ENCODE measurements at places on chromosomes 7 and 10.

DNA sequence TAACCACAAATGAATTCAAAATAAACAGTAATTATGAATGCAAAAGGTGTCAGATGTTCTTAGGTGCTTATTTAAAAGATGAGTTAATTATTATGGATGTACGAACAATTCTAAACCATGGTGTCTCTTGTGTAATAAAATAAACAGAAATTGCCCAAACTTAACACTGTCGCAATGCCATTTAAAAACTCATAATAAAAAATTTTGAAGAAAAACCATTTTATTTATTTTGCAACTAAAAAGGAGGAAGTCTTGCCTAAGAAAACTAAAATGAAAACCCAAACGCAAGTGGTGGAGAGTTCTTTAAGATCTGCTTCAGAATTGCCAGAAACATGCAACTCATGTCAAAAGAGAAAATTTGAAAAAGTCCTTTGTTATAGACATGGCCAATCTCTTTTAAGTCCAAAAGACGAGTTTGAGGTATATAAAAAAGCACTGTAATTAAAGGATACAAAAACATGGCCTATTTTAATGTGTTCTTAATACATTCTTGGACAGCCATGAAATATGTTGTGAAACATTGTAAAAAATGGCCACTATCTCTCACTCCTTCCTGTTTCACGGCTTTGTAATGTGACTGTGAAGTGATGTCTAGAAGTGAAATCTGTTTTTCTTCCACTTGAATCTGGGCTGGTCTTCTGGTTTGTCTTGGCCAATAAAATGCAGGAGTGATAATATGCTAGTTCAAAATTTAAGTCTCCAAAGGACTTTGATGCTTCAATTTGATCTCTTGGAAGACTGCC is 322.9 kb downstream of the PRPF18 start:
- no peak for DNase-seq

- DNase-seq: peak; percentile 8
Observed at GRCh38 chr7:44767912-44768627, 19.4 kb downstream of the ZMIZ2 start.

GRCh38 chr7:151012031-151012692 is 12.1 kb downstream of the ATG9B start:
- no peak for DNase-seq

- DNase-seq: no peak
Observed at GRCh38 chr10:124710266-124710881, 33.8 kb downstream of the FAM53B start.

DNA sequence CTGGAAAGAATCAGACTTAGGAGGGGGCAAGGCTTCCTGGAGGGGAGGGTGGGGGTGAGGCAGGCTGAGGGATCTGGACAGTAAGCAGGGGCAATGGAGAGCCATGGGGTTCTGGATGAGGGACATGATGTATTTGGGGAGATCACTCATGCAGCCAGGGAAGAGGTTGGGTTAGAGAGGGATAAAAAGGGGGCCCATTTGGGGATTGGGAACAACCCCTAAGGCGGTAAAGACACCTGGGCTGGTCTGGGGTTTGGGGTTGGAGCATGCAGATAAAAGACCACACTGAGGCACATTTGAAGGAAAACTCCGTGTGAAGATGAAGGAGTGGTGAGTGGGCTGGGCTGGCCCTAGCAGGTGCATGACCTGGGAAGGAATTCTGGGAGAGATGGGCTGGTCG is 30.8 kb downstream of the HIF1AN start:
- DNase-seq: no peak

- no peak for DNase-seq
Observed at GRCh38 chr7:19964246-19964645, 190.8 kb upstream of the TMEM196 start.

- DNase-seq: no peak
Observed at GRCh38 chr10:122243550-122243949, 27.5 kb upstream of the BTBD16 start.

DNA sequence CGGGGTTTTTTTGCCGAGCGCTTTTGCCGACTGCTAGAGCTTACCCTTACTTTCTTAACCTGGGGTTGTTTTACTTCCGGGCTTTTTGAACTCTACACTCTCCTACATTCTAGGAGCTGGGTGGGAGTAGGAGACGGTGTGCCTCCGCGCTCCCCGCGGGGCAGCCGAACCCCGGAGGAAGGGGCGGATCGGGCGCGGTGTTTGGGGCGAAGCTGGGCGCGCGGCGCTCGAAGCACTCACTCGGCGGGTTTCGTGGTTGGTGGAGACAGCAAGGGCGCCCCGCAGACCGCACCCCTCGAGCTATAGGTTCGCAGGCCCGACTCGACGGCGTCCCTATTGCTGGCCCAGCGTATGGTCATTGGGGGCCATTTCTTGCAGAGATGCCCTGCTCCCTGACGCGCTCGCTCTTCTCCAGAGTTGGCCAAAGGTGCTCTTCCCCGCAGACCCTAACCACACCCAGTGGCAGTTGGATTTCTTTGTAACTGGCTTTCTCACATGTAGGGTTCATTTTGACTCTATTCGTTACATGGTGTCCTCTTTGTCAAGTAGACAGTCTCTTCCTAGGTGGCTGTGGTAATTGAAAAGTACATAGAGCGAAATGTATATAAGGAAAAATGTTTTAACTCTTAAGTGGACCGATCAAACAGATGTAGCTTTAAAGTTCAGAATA is 364 bp downstream of the ZNF518A start:
- DNase-seq: no peak

DNA sequence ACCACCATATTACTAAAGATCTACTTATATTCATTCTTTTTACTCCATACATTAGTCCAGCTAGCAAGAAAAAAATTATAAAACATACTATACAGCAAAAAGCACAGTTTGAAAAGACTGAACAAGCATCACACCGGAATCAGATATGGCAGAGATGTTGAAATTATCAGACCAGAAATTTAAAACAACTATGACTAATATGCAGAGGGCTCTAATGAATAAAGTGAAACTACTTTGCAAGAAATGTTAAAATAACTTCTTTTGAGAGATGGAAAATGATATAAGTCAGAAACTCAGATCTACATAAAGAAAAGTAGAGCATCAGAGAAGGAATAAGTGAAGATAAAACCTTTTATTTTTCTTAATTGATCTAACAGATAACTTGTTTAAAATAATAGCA is 50.9 kb downstream of the SGCE start:
- DNase-seq: no peak

DNA sequence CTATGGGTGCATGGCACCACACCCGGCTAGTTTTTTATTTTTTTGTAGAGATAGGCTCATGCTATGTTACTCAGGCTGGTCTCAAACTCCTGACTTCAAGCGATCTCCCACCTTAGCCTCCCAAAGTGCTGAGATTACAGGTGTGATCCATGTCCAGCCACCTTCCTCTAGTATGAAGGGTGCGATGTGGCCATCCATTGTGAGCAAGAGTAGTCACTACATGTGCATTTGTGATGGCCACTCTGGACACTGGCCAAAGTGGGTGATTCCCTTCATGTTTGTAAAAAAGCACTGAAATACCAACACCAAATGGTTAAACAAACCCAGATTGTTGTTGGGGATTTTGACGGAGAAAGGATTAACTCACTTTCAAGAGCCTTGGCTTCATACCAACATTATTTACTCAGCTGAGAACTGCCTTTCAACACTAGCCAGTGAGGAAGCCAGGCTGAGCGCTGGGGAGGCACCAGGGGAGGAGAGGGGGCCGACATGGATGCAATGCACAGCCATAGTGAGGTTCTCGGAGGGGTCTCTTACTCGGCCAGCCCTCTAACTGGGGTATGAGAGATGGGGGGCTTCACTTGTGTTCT is 198.1 kb upstream of the LYZL2 start:
- no peak for DNase-seq

GRCh38 chr10:112926906-112927688 is 22.9 kb upstream of the TCF7L2 start:
- no peak for DNase-seq

DNA sequence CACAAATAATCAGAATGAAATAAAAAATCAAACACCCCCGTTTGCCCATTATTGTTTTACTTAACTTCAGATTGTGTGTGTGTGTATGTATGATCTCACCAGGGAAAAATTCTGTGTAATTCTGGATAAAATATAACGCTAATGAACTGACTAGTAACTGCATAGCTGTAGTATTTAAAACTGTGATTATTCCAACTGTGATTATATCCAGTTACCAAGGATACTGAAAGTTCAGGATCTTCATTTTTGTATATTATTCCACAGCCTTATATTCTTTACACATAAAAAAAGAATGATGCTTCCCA is 2.9 kb downstream of the TWIST1 start:
- DNase-seq: no peak

DNA sequence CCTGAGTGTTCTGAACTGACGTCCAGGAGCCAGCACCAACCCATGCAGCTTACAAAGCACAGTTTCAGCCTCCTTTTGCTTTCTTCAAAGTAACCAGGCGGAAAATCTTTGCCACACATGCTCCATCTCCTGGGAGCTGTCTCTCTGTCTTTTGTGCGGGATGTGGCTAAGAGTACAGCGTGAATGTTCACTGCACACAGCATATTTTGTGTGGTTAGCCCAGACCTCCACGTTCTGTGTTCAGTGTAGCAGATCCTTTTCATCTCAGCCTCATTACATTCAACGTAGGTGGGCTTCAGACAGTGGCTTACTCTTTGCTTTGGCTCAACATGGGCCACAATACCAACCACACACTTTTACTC is 200.8 kb downstream of the TNS3 start:
- DNase-seq: no peak

DNA sequence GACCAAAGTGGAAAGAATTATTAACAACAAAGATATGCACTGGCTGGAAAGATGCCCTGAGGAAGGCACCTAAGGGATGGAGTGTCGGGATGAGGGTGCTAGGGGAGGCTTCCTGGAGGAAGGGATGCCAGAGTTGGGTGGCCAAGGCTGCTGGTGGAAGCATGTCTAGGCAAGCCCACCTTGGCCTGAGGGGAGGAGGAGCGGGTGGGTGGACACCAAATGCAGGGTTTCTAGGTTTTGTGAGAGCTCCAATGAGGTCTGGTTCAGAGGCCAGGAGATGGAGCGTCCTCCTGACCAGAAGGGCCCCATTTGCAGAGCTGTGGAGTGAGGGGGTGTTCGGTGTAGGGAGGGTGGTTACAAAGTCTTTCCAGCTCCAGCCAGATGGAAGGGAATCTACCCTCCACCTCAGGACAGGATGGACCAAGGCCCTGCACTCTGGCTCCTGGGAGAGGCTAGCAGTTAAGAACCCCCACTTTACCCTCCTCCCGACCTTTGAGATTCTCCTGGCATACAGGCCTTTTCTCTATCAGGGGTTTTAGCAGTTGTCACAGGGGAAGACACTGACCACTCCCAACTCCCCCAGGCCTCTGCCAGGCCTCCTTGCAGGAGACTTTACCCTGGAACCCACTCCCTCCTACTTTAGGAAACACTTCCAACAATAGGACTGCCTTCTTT is 3.0 kb upstream of the DDIT4 start:
- no peak for DNase-seq

GRCh38 chr10:106189292-106189691 is 975.2 kb downstream of the SORCS1 start:
- no peak for DNase-seq

- no peak for DNase-seq
Observed at GRCh38 chr7:69539531-69539930, 58.7 kb upstream of the AUTS2 start.

- DNase-seq: no peak
Observed at GRCh38 chr7:43825391-43825808, 43.9 kb downstream of the MRPS24 start.

GRCh38 chr7:99928994-99929729 is at the start of gene GJC3:
Gene GJC3, minus strand, starts transcription at chr7:99929620. Its CDS starts 0 bp downstream, at chr7:99929620.
- DNase-seq: peak; percentile 79

DNA sequence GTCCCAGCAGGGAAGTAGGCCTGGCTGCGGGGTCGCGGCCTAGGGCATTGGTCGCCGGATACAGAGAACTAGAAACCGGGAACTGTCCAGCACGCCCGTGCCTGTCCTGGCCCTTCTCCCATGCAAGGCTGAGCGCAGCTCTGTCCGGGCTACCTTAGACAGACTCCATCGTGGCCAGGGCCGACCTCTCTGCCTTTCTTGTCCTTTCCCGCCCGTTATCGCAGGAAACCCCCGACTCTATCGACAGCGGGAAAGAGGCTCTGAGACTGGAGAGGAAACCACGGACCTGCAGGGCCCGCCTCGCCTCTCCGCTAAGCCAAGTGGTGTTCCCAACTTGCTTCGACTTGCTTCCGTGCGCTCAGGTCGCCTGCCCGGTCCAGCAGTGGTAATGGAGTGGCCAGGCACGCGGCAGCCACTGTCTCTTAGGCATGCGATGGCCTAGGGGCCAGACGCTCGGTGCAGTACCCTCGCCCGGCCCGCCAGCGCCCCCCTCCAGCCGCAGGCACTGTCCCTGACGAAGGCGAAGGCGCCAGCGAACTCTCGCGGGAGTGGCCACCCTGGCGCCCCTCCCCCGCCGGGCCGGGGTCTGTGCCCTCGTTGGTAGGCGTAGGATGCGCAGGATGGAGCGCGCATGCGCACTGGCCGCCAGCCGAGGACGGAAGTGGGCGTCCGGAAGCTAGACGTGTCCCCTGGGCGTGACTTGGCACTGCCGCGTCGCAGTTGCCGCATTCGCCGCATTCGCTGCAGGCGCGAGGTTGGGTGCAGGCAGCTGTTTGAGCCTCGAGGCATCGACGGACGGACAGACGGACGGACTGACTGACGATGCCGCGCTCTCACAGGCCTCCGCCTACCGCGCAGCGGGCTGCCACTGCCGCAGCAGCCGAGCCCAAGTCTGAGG is 54.4 kb downstream of the MCMBP start:
- DNase-seq: no peak

- no peak for DNase-seq
Observed at GRCh38 chr10:73773152-73773879, 8.5 kb upstream of the CHCHD1 start.

GRCh38 chr7:132485136-132485535 is 91.1 kb downstream of the PLXNA4 start:
- DNase-seq: peak; percentile 72

Data from DMS153 (cell line).